ENCODE measurements at places on chromosomes 2 and 18. TPM values are rescaled to one million over a fixed set of nuclear protein-coding genes. Genes with fewer than 3 reads are reported as not detected.

DNA sequence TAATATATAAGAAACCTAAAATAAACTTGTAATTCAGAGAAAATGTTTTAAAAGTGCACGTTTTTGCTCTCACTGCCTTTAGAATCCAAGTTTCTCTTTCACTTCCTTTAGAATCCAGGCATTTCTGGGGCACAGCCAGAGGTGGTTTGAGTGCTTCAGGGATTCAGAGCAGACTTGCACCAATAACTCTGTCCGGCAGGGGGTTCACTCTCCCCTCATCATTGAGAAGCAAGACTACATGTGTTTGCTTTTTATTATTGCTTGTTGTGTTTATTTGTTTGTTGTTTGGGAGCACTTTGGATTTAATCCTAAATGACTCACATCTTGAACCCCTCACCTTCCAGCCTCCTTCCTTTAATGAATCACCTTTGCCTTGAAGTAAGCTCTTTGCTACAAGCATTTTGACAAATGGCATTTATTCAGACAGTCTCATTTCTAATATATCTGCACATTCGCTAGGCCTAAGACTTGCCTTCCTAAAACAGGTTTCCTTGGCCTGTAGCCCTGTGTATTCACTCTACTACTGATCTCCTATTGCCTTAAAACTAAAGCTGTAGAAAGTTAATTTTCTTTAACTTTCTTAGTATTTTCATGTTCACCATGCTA, 233.5 kb upstream of the ATP5MC3 start:
- H3K36me3 ChIP-seq, result no peaks in the 10 kb centered on the region
- H3K27ac ChIP-seq, result no peak overlapping the region
- H3K4me1 ChIP-seq, result no peaks in the 10 kb centered on the region

- DNase-seq, result no peak
- H3K36me3 ChIP-seq, result no peaks in the 10 kb centered on the region
- no peak overlapping the region for H3K27ac ChIP-seq
- no peaks in the 10 kb centered on the region for H3K27me3 ChIP-seq
- H3K4me1 ChIP-seq, result no peaks in the 10 kb centered on the region
Measured at GRCh38 chr2:138293045-138293444, 208.5 kb upstream of the SPOPL start.

GRCh38 chr2:222915092-222915957, 54.5 kb downstream of the ACSL3 start:
- H3K4me1 ChIP-seq, result peaks cover 54% of the 10 kb centered on the region
- peaks cover 2% of the 10 kb centered on the region for H3K36me3 ChIP-seq
- peak; percentile 56 for DNase-seq
- H3K27me3 ChIP-seq, result no peaks in the 10 kb centered on the region
- no peak overlapping the region for H3K27ac ChIP-seq

DNA sequence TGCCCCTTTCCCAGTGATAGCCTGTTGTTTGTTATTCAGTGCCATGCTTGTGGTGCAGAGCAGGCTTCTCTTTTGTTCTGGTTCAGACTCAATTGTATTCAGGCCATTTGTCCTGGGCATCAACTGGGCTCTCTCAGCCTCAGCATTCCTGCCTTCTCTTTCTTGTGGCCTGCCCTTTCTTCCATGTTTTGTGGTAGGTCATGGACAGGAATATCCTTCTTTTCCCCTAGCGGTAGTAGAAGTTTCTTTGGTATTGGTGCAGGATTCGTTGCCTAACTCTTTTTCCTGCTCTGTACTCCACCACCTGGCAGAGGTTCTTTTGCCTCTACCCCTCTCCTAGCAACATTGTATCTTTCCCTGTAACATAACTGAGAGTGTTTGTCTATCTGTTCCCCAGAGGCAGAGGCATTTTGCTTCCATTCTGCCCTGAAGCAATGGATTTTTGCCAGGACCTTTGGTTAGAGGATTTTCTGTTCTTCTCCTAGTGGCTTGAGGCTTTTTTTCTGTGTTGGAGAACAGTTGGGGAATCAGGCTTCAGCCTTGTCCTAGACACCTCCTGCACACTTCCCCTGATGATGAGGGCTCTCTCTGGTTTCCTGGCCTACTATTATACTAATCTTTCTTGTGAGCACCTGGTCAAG, 68.5 kb downstream of the NCOA1 start:
- DNase-seq, result peak; percentile 14
- H3K27me3 ChIP-seq, result no peaks in the 10 kb centered on the region
- H3K4me1 ChIP-seq, result no peaks in the 10 kb centered on the region
- H3K27ac ChIP-seq, result no peak overlapping the region
- H3K36me3 ChIP-seq, result 0 out of 2 replicates have a peak, but pooled peaks cover 4% of the 10 kb centered on the region

DNA sequence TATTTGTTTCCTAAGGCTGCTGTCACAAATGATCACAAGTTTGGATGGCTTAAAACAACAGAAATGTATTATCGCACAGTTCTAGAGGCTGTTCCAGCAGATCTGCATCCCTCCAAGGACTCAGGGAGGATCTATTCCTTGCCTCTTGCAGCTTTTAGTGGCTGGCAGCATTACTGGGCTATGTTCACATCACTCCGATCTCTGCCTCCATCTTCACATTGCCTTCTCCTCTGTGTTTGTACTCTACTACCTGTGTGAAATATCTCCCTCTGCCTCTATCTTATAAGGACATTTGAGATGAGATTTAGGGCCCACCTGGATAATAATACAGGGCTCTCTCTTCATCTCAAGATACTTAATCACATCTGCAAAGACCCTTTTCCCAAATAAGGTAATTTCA, 18.9 kb downstream of the NDC80 start:
- no peak overlapping the region for H3K27ac ChIP-seq
- DNase-seq, result no peak
- H3K4me1 ChIP-seq, result peaks cover 20% of the 10 kb centered on the region
- H3K4me3 ChIP-seq, result no peak overlapping the region
- peaks cover 6% of the 10 kb centered on the region for H3K36me3 ChIP-seq

- no peaks in the 10 kb centered on the region for H3K4me1 ChIP-seq
- H3K27me3 ChIP-seq, result peaks cover 9% of the 10 kb centered on the region
- no peak overlapping the region for H3K27ac ChIP-seq
- H3K4me3 ChIP-seq, result peak overlapping the region; percentile 77
- peak; percentile 34 for DNase-seq
- no peaks in the 10 kb centered on the region for H3K36me3 ChIP-seq
Measured at GRCh38 chr2:149331023-149331400, 625 bp downstream of the LYPD6 start.

DNA sequence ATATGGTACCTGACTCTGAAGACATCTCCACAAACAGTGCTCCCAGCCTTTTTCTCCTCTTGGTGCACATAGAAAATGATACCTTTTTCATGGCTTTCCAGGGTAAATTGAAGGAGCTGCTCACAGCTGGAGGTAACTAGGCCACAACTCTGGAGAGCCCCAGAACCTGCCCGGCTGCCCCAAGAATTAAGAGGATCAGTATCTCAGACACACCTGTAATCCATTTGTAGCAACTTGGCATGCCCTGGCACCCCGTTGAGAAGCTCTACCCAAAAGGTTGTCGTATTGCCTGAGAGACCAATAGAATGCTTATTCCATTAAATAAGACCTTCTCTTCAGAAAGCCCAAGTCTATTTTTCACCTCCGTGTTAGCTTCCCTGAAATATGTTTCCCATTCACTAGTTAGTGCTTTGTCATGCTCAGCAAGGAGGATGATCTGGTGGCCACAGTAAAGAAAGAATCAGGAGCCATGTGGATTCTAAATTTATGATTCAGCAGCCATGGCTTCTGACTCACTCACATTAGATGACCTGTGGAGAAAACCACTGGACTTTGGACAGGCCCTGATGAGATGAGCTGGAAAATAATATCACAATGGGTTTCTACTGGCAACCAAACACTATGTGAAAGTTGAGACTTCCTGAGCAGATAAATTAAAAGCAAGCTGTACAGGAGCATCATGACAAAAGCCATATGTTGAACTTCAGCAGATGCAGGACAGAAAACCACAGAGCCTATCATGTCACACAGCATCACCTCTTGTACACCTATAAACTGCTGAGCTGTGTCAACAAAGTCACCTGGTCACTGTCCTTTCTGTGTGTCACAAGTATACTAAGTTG, 253.3 kb upstream of the OSR1 start:
- peak; percentile 98 for DNase-seq
- H3K36me3 ChIP-seq, result no peaks in the 10 kb centered on the region
- H3K4me3 ChIP-seq, result no peak overlapping the region
- H3K27me3 ChIP-seq, result no peaks in the 10 kb centered on the region
- H3K4me1 ChIP-seq, result peaks cover 58% of the 10 kb centered on the region

DNA sequence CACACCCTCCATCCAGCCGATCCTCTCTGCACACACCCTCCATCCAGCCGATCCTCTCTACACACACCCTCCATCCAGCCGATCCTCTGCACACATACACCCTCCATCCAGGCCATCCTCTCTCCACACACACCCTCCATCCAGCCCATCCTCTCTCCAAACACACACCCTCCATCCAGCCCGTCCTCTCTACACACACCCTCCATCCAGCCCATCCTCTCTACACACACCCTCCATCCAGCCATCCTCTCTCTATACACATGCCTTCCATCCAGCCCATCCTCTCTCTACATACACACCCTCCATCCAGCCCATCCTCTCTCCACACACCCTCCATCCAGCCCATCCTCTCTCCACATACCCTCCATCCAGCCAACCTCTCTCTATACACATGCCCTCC, 83.1 kb downstream of the EIPR1 start:
- H3K36me3 ChIP-seq, result no peaks in the 10 kb centered on the region
- no peaks in the 10 kb centered on the region for H3K4me1 ChIP-seq
- no peak overlapping the region for H3K27ac ChIP-seq

DNA sequence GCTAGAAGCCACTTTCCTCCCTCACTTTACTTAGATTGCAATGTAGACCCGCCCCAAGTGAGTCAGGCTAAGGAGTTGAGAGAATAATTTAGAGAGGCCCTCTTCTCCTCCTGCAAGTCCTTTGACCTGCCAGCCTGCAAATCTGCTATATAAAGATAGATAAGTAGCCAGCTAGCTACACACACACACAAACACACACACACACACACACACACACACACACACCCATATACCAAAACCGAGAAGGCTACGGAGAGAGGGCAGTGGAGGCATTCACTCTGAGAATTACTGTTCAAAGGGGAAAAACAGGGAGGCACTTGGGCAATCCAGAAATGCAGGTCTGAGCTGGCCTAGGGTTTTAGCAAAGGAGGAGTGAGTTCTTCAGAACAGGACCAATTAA, 23.0 kb upstream of the SMAD7 start:
- peak; percentile 63 for DNase-seq
- H3K4me1 ChIP-seq, result peaks cover 16% of the 10 kb centered on the region
- H3K27ac ChIP-seq, result peak overlapping the region; percentile 24

DNA sequence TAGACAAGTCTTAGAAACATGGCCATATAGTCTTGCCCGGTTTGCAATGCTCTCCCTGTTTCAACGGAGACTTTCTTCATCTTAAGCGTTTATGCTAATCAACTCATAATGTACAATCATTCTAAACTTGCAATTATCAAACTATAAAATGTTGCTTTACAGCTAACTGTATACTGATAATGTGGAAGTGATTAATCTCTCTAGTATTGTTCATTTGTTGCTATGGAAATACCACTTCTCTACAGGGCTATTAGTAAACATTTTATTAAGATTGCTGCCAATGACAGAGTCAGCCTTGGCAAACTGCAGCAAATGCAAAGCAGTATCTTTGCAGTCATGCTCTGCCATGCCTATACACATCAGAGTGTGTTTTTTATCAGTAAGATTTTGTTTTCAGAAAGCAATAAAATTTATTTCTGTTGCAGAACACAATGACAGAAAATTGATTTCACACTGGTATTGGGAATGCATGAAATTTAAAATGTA, 1201.8 kb upstream of the CDH2 start:
- H3K27ac ChIP-seq, result no peak overlapping the region
- no peak overlapping the region for H3K4me3 ChIP-seq
- H3K36me3 ChIP-seq, result no peaks in the 10 kb centered on the region
- no peaks in the 10 kb centered on the region for H3K27me3 ChIP-seq

GRCh38 chr2:178834086-178834485, 26.9 kb upstream of the TTN start:
- no peaks in the 10 kb centered on the region for H3K4me1 ChIP-seq
- no peak overlapping the region for H3K27ac ChIP-seq
- H3K27me3 ChIP-seq, result no peaks in the 10 kb centered on the region
- no peaks in the 10 kb centered on the region for H3K36me3 ChIP-seq
- no peak for DNase-seq
- H3K4me3 ChIP-seq, result no peak overlapping the region

GRCh38 chr2:119208791-119209203, 14.8 kb upstream of the STEAP3 start:
- no peaks in the 10 kb centered on the region for H3K36me3 ChIP-seq
- no peak overlapping the region for H3K27ac ChIP-seq
- H3K27me3 ChIP-seq, result no peaks in the 10 kb centered on the region

GRCh38 chr2:424306-425171, 136.6 kb upstream of the ALKAL2 start:
- no peak overlapping the region for H3K4me3 ChIP-seq
- DNase-seq, result no peak
- H3K27ac ChIP-seq, result no peak overlapping the region
- H3K27me3 ChIP-seq, result no peaks in the 10 kb centered on the region
- H3K36me3 ChIP-seq, result no peaks in the 10 kb centered on the region

- peaks cover 10% of the 10 kb centered on the region for H3K36me3 ChIP-seq
- H3K4me1 ChIP-seq, result no peaks in the 10 kb centered on the region
- DNase-seq, result no peak
- no peak overlapping the region for H3K4me3 ChIP-seq
Measured at GRCh38 chr2:231238689-231239088, 40.3 kb downstream of the ARMC9 start.

- H3K4me1 ChIP-seq, result 0 out of 2 replicates have a peak, but pooled peaks cover 3% of the 10 kb centered on the region
- no peaks in the 10 kb centered on the region for H3K27me3 ChIP-seq
- no peak overlapping the region for H3K4me3 ChIP-seq
- DNase-seq, result peak; percentile 96
- H3K27ac ChIP-seq, result peak overlapping the region; percentile 25
- H3K36me3 ChIP-seq, result no peaks in the 10 kb centered on the region
Measured at GRCh38 chr2:176997074-176997791, 215.4 kb upstream of the HNRNPA3 start.

DNA sequence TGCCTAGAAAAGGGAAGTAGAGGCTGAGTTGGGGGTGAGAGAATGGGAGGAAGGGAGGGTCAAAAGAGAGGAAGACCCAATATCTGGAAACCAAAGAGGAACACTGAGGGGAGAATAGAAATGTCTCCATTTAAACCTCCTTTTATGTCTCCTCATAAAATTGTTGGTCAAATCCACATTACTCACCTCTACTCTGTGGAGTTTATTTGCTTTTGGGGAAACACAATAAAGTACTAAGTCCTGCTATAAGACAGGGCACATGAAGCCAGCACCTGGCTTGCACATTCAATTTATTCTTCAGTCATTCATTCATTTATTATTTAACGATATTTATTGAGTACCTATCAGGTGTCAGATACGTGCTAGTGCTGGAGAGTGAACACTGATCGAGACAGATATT, 60.3 kb upstream of the NFE2L2 start:
- H3K4me3 ChIP-seq, result no peak overlapping the region
- peaks cover 16% of the 10 kb centered on the region for H3K4me1 ChIP-seq
- H3K27ac ChIP-seq, result no peak overlapping the region
- no peaks in the 10 kb centered on the region for H3K36me3 ChIP-seq
- no peaks in the 10 kb centered on the region for H3K27me3 ChIP-seq

- no peak overlapping the region for H3K27ac ChIP-seq
- H3K27me3 ChIP-seq, result peaks cover under 1% of the 10 kb centered on the region
- peaks cover 14% of the 10 kb centered on the region for H3K4me1 ChIP-seq
Measured at GRCh38 chr18:73962256-73962655, 185.4 kb downstream of the FBXO15 start.

The SERPINB4 gene
- polyA plus RNA-seq, result not detected

The MTLN gene
- 125 TPM for polyA plus RNA-seq

The TANK gene
- polyA plus RNA-seq, result 84.4 TPM

The ALPP gene
- not detected for polyA plus RNA-seq

The SERPINB10 gene
- polyA plus RNA-seq, result not detected

The TRABD2A gene
- polyA plus RNA-seq, result 3.8 TPM

The FN1 gene
- 20,647 TPM for polyA plus RNA-seq

The SCN7A gene
- polyA plus RNA-seq, result not detected

The GKN2 gene
- not detected for polyA plus RNA-seq

The ERICH2 gene
- polyA plus RNA-seq, result not detected

The FEV gene
- polyA plus RNA-seq, result not detected

The PER2 gene
- 1.6 TPM for polyA plus RNA-seq

The ALS2 gene
- polyA plus RNA-seq, result 9.5 TPM
